Muscle of leg (tissue), 16 donors: ENCODE measurements at places on chromosomes 2 and 18. TPM values are rescaled to one million over a fixed set of nuclear protein-coding genes. Genes with fewer than 3 reads are reported as not detected.

- peak; percentile 39 for DNase-seq
These were observed 92.8 kb downstream of the RTN4 start for GRCh38 chr2:54957321-54957999.

ZBTB7C gene
- 3.2 TPM for total RNA-seq

GRCh38 chr2:108270768-108271506, 17.8 kb upstream of the SULT1C2 start:
- DNase-seq: no peak

DNA sequence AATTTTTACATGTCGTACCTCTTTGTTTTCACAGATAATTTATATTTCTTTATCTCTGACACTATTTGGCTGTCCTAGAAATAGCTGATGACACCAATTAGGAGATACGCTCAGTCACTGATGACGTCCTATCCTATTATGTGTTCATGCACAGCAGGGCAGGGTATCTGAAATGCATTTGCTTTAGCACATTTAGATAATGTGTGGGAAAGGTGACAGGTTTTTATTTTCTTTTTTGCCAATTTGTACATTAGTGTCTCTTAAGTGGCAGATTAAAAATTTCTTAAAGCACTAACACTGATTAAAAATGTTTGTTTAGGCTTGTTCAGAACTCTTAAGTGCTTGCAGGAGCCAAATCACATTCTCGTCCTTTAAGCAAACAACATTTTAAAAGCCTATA, 39.7 kb downstream of the CDC42EP3 start:
- no peak for DNase-seq

- DNase-seq: no peak
These were observed 48.5 kb upstream of the IKZF2 start for GRCh38 chr2:213199871-213200270.

DNA sequence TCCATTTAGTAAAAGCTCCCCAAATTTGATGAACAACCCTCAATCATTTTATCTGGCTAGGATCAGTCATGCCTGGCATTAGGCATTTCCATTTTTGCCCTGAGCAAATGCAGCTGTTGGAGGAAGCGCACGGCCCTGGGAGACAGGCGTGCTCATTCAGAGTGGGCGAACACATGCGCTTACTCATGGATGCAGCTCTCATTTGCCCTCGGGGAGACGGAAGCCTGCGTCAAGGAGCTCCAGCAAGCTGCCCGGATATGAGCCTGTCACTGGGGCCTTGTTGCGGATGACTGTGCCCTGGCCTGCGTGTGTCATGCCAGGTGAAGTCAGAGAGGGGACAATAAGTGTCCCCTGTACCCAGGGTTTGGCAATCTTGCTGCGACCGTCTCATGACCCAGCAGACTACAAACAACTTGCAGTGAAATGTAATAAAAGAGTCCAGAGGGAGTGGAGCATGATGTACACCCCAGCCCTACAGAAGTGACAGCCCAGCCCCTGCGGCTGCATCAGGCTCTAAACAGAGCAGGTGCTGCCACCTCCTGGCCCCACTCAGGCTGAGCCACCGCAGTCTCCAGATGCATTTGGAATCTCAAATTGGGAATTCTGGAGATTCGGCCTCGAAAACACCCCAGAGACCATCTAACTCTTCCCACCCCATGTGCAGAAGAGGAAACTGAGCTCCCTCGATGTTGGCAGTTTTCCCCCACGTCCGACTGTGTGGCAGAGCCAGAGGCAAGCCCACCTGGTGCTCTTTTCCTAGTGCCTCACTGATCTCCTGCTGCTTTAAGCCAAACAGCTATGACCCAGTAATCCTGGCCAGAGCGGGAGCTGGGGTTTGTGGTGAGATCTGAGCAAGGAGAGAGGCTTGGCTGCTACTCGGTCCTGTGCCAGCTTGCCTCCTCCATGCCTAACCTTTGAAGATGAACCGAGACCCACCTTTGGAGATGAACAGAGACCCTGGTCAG, 105.0 kb upstream of the ALK start:
- peak; percentile 50 for DNase-seq

KCNIP3 gene
- total RNA-seq: 5.8 TPM

SLC4A3 gene
- 5.5 TPM for total RNA-seq

DNA sequence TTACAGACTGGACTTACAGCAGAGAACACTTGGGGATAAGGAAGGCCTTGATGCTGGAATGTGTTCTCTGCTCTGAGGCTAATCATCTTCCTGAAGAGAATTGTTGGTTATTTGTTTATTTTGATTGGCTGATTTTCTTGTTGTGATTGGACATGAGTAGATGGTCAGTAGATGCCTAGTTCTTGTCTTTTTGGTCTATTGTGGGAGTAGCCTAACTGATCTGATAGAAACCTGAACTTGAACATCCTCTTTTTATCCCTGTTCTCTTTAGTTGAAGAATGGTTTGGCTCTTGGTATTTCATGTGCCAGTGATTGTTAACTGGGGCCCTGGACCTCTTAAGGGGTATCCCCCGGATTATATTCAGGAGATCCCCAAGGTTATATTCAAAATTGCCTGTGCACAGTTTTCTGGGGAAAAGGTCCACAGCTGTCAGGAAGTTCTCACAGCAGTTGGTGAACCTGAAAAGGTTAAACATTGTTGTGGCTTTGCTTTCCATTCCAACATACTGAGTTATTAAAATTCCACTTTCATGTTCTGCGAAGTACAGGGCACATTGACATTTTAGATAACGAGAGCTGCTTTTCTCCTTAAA, 13.6 kb downstream of the TWSG1 start:
- no peak for DNase-seq

DNA sequence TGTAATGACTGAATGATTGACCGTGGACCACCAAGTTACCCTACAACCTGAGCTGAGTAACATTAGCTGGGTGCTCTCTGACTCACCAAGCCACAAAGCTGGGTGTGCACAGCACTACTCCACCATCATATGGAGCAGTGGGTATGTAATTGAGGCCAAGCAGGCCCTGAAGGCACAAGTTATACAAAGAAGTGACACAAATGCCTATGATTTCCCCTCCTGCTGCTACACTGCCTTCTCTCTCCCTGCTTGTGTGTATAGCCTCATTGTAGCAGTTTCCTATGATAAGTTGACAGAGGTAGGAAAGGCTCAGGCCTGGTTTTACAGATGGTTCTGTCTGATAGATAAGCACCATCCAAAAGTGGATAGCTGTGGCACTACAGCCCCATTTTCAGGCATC, 1327.2 kb upstream of the DDX18 start:
- DNase-seq: no peak

SH3BP4 gene
- 14.8 TPM for total RNA-seq

- peak; percentile 9 for DNase-seq
These were observed 1.7 kb downstream of the EML4 start for GRCh38 chr2:42170619-42171395.

DNA sequence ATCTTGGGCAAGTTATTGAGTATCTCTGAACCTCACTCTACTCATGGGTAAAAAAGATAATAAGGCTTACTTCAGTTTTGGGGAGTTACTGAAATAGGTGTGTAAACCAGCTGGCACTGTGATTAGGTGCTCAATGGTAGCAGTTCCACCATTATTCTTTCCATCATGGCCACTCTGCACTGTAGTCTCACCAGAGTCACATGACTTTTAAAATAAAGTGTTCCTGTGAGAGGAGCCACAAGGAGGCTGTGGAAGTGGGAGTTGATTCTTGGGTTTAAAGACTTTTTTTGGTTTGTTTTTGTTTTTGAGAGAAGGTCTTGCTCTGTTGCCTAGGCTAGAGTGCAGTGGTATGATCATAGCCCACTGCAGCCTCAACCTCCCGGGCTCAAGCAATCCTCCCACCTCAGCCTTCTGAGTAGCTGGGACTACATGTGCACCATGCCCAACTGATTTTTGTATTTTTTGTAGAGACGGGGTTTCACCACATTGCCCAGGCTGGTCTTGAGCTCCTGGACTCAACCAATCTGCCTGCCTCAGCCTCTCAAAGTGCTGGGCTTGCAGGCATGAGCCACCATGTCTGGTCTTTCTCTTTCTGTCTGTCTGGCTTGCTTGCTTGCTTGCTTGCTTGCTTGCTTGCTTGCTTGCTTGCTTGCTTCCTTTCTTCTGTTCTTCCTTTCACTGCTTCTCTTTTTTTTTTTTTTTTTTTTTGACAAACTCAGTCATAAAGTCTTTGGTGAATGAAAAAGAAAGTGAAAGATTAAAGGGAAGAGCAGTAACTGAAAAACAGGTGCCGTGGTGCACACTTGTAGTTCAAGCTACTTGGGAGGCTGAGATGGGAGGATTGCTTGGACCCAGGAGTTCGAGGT, 21.2 kb upstream of the ACVR1 start:
- DNase-seq: no peak

GRHL1 gene
- total RNA-seq: 1.0 TPM
